ENCODE measurements at places on chromosomes 12 and 14. TPM values are rescaled to one million over a fixed set of nuclear protein-coding genes. Genes with fewer than 3 reads are reported as not detected.
A peak's percentile ranks its signal among the peaks of the same experiment; 100 is the strongest.

DNA sequence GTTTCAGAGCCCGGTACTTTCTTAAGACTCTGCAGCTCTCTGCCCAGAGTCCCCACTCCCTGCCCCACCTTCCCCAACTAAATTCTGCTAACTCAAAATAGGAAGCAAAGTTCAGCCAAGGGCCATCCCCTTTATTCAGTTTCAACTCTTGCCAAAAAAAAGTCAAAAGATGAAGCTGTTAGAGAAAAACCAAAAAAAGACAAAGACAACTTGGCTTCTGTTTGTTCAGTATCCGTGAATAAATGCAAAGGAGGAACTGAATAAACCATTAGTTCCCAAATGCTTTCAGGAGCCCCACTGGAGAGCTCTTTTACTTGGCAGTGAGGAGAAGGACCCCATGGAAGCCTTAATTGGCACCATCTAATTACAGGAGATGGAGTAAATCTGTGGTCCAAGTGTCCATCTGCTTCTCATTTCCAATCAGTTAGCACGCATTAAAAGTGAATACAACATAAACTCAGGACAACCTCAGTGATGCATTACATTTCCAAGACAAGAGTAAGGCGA lies 155.4 kb upstream of the GZMB start:
- no peaks in the 10 kb centered on the region for H3K4me1 ChIP-seq
- H3K4me3 ChIP-seq = no peak overlapping the region
- H3K36me3 ChIP-seq = no peaks in the 10 kb centered on the region

The RFX4 gene
- polyA plus RNA-seq = 0.49 TPM

The TAS2R31 gene
- not detected for polyA plus RNA-seq

The SAMD15 gene
- 0.94 TPM for polyA plus RNA-seq

- H3K27me3 ChIP-seq = no peaks in the 10 kb centered on the region
- peak overlapping the region; percentile 66 for H3K27ac ChIP-seq
- H3K4me3 ChIP-seq = no peak overlapping the region
- no peak for DNase-seq
- peaks cover 27% of the 10 kb centered on the region for H3K4me1 ChIP-seq
These were observed 54.5 kb downstream of the VCPKMT start for GRCh38 chr14:50061664-50062437.

DNA sequence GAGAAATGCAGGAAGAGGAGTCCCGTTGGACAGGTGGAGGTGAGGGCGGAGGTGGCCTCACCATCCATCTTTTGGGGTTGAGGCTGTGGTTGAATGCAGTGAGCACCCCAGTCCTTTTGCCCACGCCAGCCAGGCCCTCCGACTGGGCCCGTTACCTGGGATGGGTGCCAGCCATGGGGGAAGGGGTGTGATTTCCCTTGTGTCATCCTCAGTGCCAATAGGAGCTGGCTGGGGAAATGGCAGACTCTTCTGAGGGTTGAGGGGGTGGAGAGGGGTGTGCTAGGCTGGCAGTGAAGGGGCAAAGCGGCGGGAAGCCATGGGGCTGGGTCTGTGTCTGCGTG lies 9.6 kb downstream of the KCNH3 start:
- peak overlapping the region; percentile 64 for H3K4me3 ChIP-seq
- H3K27ac ChIP-seq = no peak overlapping the region
- no peak for DNase-seq
- H3K27me3 ChIP-seq = peaks cover 96% of the 10 kb centered on the region

The KIF5A gene
- 11.1 TPM for polyA plus RNA-seq

Data from GM23338 (cell line).